ENCODE measurements at places on chromosomes 1 and 21.

DNA sequence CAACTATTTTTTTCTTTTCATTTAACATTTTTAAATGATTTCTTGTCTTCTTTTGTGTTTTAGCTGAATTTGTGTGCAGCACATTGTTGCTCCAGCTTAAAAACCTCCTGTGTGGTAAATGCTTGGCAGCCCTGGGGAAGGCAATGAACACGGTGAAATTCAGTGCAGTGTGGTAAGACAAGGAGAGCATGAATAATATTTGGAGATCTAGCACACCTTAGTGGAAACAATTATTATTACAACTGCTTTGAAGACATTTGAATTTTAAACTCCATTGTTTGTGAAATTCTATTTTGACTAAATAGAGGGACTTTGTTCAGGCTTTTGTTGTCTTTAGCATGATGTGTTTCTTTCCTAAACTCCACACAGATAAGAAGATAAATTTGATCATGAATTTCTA lies 242.6 kb upstream of the CXADR start:
- peak; percentile 62 for DNase-seq

GRCh38 chr1:84347271-84347931 lies 45.9 kb downstream of the SAMD13 start:
- DNase-seq: peak; percentile 51

GRCh38 chr1:180233191-180234011 lies 3.3 kb downstream of the LHX4 start:
- DNase-seq: no peak

DNA sequence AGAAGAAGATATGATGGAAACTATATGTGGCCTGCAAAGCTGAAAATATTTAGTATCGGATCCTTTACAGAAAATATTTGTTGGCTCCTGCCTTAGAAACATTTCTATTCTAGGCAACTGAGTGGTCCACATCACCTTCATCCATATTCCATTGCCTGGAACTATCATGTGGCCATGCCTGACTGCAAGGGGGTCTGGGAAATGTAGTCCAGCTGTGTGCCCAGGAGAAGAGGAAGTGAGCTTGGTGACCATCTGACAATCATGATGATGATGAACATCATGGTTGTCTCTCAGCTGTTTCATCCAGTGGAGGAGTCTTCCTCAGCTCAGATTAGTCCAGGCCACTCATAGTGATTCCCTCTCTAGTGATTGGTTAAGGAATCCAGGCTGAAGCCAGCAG lies 61.8 kb upstream of the IFNLR1 start:
- DNase-seq: no peak

- no peak for DNase-seq
These were observed 68.4 kb downstream of the EPHB2 start for GRCh38 chr1:22778862-22779520.

- DNase-seq: no peak
These were observed 222.8 kb upstream of the ZRANB2 start for GRCh38 chr1:71303617-71304041.

DNA sequence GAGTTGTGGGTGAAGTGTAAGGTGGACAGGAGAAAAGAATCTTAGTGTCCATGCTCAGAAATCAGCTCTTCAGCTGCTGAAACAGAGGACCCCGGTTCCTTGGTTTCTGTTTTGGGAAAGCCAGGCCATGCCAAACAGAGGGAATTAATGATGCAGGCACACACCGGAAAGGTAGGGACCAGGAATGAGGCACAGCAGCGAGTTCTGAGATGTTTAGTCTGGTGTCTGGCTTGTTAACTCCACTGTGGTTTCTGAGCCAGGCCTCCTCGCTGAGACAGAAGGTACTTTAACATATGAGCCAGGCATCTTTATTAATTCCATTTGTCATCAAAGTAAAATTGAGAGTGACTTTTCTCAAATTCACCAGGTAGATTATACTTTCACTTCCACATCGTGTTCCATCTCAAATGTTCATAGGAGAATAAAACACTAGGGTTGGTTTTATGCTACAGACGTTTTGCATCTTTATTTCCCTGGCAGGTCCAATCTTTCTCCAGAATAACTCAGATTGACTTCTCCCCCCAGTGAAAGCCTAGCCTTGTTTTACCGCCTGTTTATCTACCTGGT lies 23.5 kb downstream of the LRRC8D start:
- DNase-seq: no peak

DNA sequence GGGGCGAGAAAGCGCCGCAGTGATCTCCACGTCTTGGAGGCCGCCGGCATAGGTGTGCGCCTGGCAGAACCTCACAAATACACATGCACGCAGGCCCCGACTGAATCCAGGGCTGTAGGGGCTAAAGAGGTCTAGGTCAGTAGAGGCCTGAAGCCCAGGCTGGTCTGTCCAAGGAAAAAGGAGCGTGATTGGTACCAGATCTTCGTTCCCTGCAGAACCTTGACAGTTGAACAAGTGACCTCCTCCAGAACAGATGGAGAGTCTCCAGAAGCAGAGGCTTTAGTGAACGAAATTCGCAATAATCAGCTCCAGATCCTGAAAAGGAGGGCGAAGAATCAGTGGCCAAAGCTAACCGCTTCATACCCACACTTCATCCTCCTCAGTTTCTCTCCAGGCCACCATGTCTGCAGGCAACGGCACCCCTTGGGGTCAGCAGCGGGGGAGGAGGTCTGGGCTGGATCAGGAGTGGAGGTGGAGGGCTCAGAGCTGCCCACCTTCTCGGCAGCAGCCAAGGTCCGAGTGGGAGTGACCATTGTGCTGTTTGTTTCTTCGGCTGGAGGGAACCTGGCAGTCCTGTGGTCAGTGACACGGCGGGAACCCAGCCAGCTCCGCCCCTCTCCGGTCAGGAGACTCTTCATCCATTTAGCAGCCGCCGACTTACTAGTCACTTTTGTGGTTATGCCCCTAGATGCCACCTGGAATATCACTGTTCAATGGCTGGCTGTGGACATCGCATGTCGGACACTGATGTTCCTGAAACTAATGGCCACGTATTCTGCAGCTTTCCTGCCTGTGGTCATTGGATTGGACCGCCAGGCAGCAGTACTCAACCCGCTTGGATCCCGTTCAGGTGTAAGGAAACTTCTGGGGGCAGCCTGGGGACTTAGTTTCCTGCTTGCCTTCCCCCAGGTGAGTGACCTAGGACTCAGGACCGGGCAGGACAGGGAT lies 749 bp upstream of the PEX11B start:
- DNase-seq: peak; percentile 9

DNA sequence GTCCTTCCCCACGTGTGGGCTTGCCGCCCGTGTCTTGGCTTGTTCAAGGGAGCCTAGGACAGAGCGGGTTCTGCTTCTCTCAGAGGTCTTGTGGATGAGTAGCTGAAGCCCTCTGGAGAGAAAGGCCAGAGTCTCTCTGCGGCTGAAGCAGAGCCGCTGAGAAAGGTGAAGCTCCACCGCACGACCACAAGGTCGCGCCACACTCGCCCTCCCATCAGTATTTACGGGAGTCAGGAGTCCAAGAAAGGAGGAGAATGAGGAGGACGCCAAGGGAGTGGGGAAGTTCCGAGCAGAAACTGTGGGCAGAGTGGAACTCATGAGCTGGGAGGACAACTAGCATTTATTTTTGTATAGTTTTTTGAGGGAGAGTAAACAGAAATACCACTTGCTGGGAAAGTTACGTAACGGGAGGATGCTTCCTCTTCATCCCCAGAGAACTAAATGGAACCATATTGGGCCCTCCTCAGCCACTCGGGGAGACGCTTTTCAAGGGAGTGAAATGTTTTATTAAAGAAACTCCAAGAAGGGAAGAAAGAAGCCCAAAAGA lies 51.6 kb upstream of the HAO2 start:
- no peak for DNase-seq

DNA sequence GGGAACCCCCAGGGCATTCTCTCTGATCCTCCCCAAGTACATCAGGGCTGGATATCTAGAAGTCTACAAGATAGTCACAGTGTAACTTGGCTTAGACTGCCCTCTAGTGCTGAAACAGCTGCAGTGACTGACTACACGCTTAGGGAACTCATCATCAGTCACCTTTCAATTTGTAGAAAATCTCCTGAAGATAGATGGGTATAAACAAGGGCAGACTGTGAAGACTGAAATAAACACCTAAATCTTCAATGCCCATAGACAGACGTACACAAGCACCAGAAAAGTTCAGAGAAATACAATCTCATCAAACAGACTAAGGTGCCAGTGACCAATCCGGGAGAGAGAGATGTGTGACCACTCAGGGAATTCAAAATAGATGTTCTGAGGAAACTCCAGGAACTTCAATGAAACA lies 46.6 kb downstream of the PACC1 start:
- no peak for DNase-seq
